Mammary epithelial cell (primary cell): ENCODE measurements at places on chromosomes 7 and 10. TPM values are rescaled to one million over a fixed set of nuclear protein-coding genes. Genes with fewer than 3 reads are reported as not detected.

The EN2 gene
- total RNA-seq, result 0.17 TPM

The ZP3 gene
- total RNA-seq, result 10.2 TPM

The SMARCD3 gene
- 8.4 and 8.8 TPM in 2 replicates for total RNA-seq

The VPS37D gene
- total RNA-seq, result 1.1 and 2.2 TPM in 2 replicates

The C10orf105 gene
- total RNA-seq, result under 0.01 TPM

The PLXNA4 gene
- not detected in 2 replicates for total RNA-seq

The SPDYE9 gene
- not detected in 2 replicates for total RNA-seq

The CAMK1D gene
- 0.86 and 1.5 TPM in 2 replicates for total RNA-seq

The CTNNA3 gene
- not detected for total RNA-seq

The MSS51 gene
- 1.7 and 1.8 TPM in 2 replicates for total RNA-seq

The MDFIC gene
- 15.0 and 18.4 TPM in 2 replicates for total RNA-seq
